ENCODE measurements at places on chromosomes 5 and 9. TPM values are rescaled to one million over a fixed set of nuclear protein-coding genes. Genes with fewer than 3 reads are reported as not detected.

The OR13C8 gene
- not detected for polyA plus RNA-seq

The ZFP2 gene
- not detected for polyA plus RNA-seq

GRCh38 chr5:135543485-135544304, 7.9 kb upstream of the NEUROG1 start:
- no peak for DNase-seq

The ANKRD20A1 gene
- not detected for polyA plus RNA-seq

DNA sequence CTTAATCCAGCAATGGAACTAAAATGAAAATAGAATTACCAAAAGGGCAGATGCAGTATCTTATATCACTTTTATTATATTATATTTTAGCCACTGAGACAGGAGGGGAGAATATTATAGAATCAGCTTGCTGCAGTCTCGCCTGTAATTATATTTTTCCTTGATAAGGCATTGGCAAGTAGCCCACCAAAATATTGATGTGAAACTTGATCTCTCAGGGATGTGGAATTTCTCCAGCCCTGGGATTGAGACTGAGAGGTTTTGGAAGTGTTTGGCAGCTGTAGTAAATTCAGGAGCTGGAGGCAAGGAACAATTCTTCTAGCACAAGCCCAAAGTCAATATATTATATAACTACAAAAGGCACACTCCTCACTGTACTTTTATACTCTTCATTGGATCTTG, 142.1 kb upstream of the ADAMTSL1 start:
- DNase-seq, result no peak

DNA sequence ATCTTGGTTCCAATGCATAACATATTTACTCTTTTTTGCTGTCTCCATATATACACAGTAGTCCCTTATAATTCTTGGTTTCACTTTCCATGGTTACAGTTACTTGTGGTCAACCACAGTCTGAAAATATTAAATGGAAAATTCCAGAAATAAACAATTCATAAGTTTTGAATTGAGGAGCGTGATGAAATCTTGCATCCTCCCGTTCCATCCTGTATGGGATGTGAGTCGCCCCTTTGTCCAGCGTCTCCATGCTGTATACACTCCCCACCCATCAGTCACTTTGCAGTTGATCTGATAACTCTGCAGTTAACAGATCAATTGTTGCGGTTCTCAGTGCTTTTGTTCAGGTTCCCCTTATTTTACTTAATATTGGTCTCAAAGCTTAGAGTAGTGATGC, 11.5 kb upstream of the FAF2 start:
- no peak for DNase-seq

- DNase-seq, result no peak
These were observed 17.3 kb upstream of the XPA start for GRCh38 chr9:97714435-97714834.

- no peak for DNase-seq
These were observed 84.7 kb downstream of the DOCK2 start for GRCh38 chr5:169721771-169722170.

DNA sequence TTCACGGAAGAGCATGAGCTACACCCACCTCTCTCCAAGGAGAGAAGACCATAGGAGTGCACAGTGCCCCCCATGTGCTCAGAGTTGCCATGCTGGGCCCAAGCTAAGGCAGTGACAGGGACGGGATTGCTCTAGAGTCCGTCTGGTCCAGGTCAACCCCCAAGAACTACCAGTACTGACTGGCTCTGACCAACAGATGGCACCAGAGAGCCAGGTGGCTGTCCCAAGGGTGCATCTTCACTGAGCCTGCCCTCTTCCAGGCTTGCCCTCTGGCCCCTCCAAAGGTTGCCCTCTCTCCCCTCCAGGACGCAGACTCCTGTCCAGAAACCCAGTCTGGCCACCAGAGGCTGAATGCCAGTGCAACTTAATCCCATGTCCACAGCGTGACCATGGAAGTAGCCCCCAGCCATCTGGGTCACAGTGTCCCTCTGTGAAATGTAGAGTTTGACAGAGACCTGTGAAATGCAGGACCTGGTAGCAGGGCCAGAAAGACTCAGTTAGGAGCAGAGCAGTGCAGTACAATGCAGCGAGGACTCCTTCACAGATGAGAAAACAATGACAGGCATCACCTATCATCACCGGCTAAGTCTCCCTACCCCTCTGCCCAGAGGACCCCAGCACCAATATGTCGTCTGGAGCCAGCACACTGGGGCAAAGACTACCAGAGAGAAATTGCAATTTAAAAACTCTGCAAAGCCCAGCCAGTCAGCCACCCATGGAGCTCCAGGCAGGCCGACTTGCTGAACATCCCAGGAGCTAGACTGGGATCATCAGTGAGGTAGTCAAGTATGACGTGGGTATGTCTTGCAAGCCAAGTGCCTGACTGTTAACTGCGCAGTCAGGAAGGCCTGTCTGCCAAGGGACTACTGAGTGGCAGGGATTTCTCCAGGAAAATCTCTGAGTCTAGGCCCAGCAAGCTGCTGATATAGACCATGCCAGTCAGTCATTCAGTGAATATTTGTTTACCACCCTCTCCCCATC, 7.7 kb upstream of the SKP1 start:
- peak; percentile 79 for DNase-seq

- no peak for DNase-seq
These were observed 171.9 kb downstream of the KDM4C start for GRCh38 chr9:6929441-6930215.

- DNase-seq, result no peak
These were observed 38.1 kb upstream of the CD180 start for GRCh38 chr5:67234671-67235176.

DNA sequence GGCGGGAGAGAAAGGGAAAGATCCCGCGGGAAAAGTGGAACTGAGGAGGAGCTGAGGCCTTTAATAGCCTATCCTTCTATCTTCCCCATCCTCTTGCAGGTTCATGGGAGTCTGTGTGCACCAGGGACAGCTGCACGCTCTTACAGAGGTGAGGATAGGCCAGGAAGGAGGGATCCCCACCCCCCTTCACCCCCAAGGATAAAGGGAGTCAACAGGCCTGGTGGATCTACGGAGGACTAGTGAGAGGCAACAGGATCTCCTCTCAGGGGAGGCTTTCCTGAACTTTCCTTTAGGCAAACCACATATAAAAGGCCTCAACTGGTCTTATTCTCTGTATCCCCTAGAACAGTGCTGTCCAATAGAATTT, 1.1 kb downstream of the TESK1 start:
- no peak for DNase-seq

The OTP gene
- not detected for polyA plus RNA-seq

GRCh38 chr9:87909310-87910041, 8.3 kb upstream of the SPATA31C1 start:
- DNase-seq, result no peak

The PROB1 gene
- polyA plus RNA-seq, result 0.11 TPM

GRCh38 chr5:10611290-10611689, 47.4 kb downstream of the ANKRD33B start:
- DNase-seq, result no peak

GRCh38 chr5:170913573-170913972, 51.8 kb downstream of the RANBP17 start:
- DNase-seq, result no peak

GRCh38 chr9:134811673-134812342, 68.8 kb upstream of the FCN2 start:
- DNase-seq, result no peak

DNA sequence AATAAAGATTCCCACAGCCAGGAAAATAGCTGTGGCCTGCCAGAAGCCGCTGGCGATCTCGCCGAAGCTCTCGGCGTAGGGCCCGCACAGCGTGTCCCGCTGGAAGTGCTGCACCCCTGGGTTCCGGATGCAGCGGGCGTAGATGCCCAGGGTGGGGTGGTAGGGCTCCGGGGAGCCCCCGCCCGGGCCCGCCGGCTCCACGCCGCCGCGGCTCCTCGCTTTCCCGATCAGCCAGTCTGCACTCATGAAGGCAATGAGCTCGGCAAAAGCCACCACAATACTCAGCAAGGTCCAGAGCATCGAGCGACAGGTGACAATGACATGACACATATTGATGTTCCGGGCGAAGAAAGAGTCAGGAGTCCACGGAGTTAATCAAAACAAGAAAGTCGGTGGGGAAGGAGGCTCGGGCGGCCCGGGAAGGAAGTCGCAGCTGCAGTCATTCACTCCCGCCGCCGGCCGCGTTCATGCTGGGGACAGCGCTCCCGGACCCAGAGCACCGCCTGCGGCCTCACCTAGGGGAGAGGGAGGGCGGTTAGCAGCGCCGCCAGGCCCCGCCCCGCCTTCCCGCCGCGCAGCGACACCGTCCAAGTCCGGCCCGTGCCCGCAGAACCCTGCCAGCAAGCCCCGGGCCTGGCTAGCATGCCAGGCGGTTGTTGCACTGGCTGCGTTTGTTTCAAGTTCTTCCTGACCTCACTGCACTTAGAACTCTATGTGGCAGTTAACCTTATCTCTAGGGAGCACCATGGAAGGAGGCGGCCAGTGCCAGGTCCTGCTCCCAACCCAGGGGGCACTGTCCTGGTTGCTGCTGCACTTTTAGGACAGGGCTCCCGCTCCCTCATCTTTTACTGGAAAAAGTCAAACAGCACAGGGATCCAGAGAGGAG, 138.4 kb downstream of the LHFPL2 start:
- no peak for DNase-seq

The CPLANE1 gene
- 0.09 TPM for polyA plus RNA-seq

The APBA1 gene
- 2.0 TPM for polyA plus RNA-seq

GRCh38 chr5:154771383-154771901, 16.3 kb downstream of the LARP1 start:
- DNase-seq, result no peak

DNA sequence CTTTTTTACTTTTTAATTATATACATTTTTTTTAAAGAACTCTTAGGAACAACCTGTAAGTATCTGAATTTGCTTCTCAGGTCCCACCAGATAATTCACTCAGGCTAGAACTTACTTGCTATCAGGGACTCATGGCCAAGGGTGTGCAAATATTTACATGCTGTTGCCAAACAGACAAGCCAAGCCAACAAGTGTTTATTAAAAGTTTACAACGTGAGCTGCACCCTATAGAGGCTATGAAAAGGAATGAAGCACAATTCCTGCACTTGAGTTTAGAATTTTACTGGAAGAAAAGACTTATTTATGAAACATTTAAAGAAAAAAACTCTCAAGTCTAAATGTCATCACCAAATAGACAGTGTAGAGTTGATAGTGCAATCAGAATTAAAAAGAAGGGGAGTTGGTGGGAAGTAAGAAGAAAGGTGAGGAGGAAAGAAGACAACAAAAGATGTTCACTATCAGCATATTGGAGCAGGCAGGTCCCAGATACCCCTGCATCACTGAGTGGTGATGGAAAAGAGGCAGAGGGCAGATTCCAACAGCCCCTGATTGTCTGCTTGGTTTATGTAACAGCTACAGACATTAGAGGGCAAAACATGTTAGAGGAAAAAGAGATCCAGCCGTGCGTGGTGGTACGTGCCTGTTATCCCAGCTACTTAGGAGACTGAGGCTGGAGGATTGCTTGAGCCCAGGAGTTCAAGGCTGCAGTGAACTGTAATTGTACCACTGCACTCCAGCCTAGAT, 32.8 kb downstream of the SH3RF2 start:
- DNase-seq, result no peak

DNA sequence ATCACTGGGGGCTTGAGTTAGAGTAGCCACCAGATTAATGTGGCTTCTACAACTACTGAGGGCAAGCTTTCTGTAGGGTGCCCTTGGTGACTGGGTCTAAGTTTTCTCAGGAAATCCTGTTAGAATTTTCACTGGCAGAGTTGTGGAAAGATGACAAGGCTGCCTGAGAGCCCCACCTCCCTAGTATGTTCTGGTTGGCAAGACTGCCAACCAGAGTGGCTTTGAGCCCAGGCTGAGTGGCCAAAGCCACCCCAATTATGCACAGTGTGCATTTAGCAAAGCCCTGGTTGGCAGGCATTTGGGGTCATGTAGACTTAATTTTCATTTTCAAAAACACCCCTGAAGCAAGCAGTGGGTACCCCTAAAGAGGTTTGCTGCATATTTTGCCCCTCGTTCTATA, 136.7 kb upstream of the HAPLN1 start:
- no peak for DNase-seq

The CCNI2 gene
- polyA plus RNA-seq, result 3.1 TPM

DNA sequence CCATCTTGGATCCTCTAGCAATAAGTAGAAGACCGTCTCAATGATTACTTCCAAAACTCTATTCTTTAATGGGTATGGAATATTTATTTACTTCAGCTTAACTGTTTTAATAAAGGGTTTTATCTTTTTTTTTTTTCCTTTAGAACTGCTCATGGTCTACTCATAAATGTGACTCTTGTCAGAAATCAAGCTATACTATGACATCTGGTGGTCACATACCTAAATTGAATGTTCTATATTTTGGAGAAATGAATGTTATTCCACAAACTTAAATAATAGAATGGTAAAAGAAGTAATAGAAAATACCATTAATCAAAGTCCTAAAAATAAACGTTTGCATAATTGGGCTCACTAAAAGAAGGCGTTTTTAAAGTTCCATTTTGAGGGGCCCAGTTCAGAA, 131.2 kb upstream of the PLCXD3 start:
- no peak for DNase-seq

The IGIP gene
- 0.27 TPM for polyA plus RNA-seq

DNA sequence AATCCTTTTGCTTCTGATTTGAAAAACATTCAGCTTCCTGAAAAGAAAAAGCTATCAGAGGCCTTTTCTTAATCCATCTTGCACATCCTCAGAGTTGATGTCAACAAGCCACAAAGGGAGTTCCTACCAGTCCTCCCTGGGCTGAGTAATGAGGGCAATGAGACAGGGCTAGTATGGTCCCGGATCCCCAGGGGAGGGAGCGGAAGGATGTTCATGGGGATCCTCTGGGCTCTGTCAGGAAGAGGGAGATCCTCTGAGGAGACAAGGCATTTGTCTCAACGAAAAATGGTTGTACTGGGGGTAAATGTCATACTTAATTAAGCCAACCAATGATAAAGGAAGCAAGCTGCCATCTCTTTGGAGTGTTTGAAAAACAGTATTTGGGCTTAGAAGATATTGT, 195.3 kb downstream of the DTWD2 start:
- DNase-seq, result no peak

DNA sequence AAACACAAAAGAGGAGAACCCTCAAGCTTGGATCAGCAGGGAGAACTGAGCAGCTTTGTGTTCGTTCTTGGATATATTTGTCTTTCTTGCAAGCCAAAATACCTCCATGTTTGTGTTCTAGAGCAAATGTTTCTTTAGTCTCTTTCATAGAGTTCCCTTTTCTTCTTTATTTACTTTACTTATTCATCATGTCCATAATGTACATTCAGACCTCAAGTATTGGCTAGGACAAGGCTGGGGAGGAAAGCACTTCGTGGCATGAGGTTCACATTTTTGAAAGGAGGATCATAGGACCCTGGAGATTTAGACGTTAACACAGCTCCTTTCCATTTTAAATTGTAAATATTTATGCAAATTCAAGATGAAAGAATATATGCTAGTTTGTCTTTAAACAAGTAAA, 590.2 kb upstream of the MEF2C start:
- DNase-seq, result no peak

The TMEM267 gene
- polyA plus RNA-seq, result 39.1 TPM

GRCh38 chr5:147442224-147442623, 67.6 kb downstream of the DPYSL3 start:
- DNase-seq, result no peak

Data from CD4-positive, alpha-beta memory T cell (primary cell).